Immature natural killer cell (primary cell): ENCODE measurements at places on chromosomes 4 and X.

GRCh38 chr4:149164282-149164681, 651.4 kb downstream of the IQCM start:
- H3K27ac ChIP-seq: no peak overlapping the region
- DNase-seq: no peak
- H3K27me3 ChIP-seq: no peaks in the 10 kb centered on the region
- no peak overlapping the region for H3K4me3 ChIP-seq
- no peaks in the 10 kb centered on the region for H3K36me3 ChIP-seq
- H3K4me1 ChIP-seq: no peaks in the 10 kb centered on the region

DNA sequence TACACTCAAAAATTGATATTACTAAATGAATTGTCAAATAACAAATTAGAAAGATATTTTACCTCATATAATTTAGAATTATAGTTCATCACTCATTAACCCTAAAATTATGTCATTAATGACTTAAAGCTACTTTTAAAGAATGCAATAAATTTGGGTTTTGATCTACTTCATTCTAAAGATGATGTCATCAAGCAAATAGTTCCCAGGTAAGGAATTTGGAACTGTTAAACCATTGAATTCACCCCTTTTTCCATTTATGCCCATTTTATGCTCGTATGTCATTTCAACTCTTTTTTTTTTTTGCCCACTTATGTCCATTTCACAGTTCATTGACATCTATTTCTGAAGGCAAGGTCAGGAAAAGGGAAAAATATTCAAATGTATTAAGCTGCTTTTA, 135.5 kb downstream of the TLL1 start:
- H3K4me3 ChIP-seq: no peak overlapping the region
- DNase-seq: no peak
- no peaks in the 10 kb centered on the region for H3K27me3 ChIP-seq
- H3K27ac ChIP-seq: no peak overlapping the region
- no peaks in the 10 kb centered on the region for H3K4me1 ChIP-seq

GRCh38 chr4:135605076-135605475, 1403.5 kb upstream of the PABPC4L start:
- H3K27ac ChIP-seq: no peak overlapping the region
- H3K4me3 ChIP-seq: no peak overlapping the region
- no peaks in the 10 kb centered on the region for H3K4me1 ChIP-seq
- DNase-seq: no peak

GRCh38 chrX:104195489-104196084, 29.3 kb downstream of the FAM199X start:
- no peaks in the 10 kb centered on the region for H3K4me1 ChIP-seq
- peak; percentile 22 for DNase-seq
- H3K27ac ChIP-seq: no peak overlapping the region
- no peaks in the 10 kb centered on the region for H3K27me3 ChIP-seq

- no peaks in the 10 kb centered on the region for H3K4me1 ChIP-seq
- no peaks in the 10 kb centered on the region for H3K36me3 ChIP-seq
These were observed 402.9 kb downstream of the PCDH18 start for GRCh38 chr4:137129441-137129840.

GRCh38 chr4:152500800-152501434, 35.0 kb downstream of the FBXW7 start:
- no peaks in the 10 kb centered on the region for H3K36me3 ChIP-seq
- peaks cover 18% of the 10 kb centered on the region for H3K4me1 ChIP-seq
- peak; percentile 77 for DNase-seq
- H3K4me3 ChIP-seq: no peak overlapping the region

DNA sequence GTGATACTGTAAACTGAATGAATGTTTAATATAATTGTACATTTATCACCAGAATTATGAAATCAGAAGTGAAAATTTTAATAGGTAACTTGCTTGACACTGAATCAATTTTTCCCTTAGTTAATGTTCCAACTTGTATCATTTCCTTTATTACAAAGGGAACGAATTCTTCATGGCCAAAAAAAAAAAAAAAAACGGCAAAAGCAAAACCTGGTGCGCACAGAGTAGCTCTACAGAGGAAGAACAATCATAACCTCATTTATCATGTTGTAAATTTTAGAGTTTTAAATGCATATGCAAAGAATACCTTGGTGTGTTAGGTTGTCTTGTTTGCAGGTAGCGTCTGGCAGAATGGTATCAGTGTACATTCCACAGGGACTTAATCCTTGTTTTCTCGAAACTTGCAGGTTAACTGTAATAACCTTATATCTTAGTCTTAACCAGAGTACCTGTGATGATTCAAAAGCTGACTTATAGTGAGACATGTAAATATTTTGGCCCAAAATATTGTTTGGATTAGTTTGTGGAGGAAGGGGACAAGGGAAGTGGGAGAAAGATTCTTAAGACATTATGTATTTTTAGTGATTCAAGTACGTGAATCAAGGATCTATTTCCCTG, 70.0 kb downstream of the NPNT start:
- no peaks in the 10 kb centered on the region for H3K27me3 ChIP-seq
- H3K4me1 ChIP-seq: no peaks in the 10 kb centered on the region
- no peak overlapping the region for H3K27ac ChIP-seq
- DNase-seq: no peak
- no peaks in the 10 kb centered on the region for H3K36me3 ChIP-seq

DNA sequence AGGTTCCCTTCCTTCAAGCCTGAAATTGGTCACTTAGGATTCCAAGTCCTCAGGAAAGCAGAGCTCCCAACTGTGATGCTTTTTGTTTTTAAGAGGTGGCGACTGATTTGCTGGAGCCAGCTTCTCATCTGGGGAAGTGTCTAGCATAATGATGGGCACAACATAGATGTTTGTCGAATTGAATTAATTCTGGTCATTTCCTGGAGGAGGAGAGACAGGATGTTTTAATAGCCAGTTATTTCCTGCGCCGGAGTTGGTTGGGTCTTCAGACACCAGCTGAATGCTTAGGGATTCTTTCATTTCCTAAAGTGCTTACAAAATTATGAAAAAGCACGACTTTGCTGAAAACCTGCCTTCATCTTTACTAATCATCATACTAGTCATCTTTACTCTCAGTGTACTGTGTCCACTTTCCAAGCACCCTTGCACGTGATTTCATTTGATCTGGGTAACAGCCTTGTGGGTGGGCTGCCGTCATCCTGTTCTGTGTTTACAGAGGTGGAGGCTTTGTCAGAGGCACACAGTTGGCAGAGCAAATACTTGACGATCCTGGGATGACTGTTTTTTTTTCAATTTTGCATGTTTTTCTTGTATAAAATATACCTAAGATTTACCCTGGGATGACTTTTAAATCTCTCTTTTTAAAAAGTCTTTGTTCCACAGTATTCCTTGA, 49.5 kb downstream of the RGS12 start:
- DNase-seq: peak; percentile 11
- H3K4me1 ChIP-seq: peaks cover 33% of the 10 kb centered on the region
- peaks cover 2% of the 10 kb centered on the region for H3K27me3 ChIP-seq
- H3K4me3 ChIP-seq: no peak overlapping the region
- no peak overlapping the region for H3K27ac ChIP-seq

GRCh38 chr4:72974694-72975487, 94.6 kb downstream of the COX18 start:
- H3K36me3 ChIP-seq: no peaks in the 10 kb centered on the region
- peaks cover 3% of the 10 kb centered on the region for H3K27me3 ChIP-seq
- no peaks in the 10 kb centered on the region for H3K4me1 ChIP-seq
- DNase-seq: no peak
- H3K27ac ChIP-seq: no peak overlapping the region

- H3K4me3 ChIP-seq: no peak overlapping the region
- H3K36me3 ChIP-seq: no peaks in the 10 kb centered on the region
- H3K27ac ChIP-seq: no peak overlapping the region
- DNase-seq: no peak
- no peaks in the 10 kb centered on the region for H3K4me1 ChIP-seq
These were observed 81.9 kb downstream of the REPS2 start for GRCh38 chrX:17028356-17028755.

DNA sequence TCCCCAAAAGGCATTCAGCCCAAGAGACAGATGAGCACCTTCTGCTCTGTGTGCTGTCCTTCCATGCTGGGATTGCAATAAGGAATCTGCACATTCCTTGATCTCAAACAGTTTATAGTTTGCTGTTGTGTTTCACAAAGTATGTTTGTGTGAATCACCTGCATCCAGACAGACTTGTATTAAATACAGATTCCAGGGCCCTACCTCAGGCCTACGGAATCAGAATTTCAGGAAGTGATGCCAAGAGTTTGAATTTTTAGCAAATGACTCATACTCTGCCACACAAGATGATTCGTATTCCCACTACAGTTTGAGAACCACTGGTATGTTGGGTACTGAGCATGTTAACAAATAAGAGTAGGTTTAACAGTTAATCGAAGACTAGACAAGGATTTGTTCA, 7.0 kb downstream of the VAMP7 start:
- H3K4me1 ChIP-seq: peaks cover 9% of the 10 kb centered on the region
- DNase-seq: no peak
- H3K27ac ChIP-seq: no peak overlapping the region
- H3K27me3 ChIP-seq: no peaks in the 10 kb centered on the region

- DNase-seq: peak; percentile 24
- peaks cover 2% of the 10 kb centered on the region for H3K27me3 ChIP-seq
- peaks cover 4% of the 10 kb centered on the region for H3K36me3 ChIP-seq
- H3K4me3 ChIP-seq: peak within 1 kb of the TSS; percentile 90
- peaks cover 12% of the 10 kb centered on the region for H3K4me1 ChIP-seq
- peak within 1 kb of the TSS; percentile 56 for H3K27ac ChIP-seq
These were observed at the start of gene SMAD1 for GRCh38 chr4:145481164-145481941. SMAD1 (plus strand) TSS chr4:145481853; CDS start chr4:145514614, 32,761 bp downstream.

GRCh38 chr4:187632260-187632995, 363.1 kb upstream of the ZFP42 start:
- no peaks in the 10 kb centered on the region for H3K36me3 ChIP-seq
- no peaks in the 10 kb centered on the region for H3K4me1 ChIP-seq
- DNase-seq: no peak
- no peak overlapping the region for H3K27ac ChIP-seq
- no peak overlapping the region for H3K4me3 ChIP-seq

DNA sequence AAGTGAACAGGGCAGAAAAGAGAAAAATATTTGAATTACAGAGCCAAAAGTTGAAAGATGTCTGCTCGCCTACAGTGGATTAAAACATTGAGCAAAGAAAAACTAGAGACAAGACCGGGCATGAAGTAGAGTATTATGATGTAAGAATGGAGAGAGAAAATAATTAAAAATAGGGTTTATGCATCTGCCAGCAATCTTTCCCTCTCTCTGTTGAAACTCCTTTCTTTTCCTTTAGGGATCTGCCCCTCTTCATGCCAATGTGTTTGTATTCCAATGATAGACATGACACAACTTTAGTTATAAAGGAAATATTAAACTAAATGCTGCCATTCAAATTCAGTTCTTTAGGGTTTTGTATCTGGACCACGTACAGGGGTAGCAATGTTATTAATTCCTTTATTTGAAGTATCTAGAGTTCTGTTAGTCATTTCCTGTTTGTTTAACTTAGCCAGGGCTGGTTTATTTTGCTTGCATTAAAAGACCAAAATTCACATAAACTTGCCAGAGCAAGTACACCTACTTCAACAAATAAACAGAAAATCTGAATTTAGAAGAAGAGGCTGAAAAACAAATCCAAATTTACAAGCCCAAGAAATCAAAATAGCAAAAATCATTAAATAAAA, 202.6 kb downstream of the SPOCK3 start:
- no peak overlapping the region for H3K4me3 ChIP-seq
- no peak overlapping the region for H3K27ac ChIP-seq
- no peaks in the 10 kb centered on the region for H3K36me3 ChIP-seq
- H3K4me1 ChIP-seq: no peaks in the 10 kb centered on the region
- no peak for DNase-seq
- no peaks in the 10 kb centered on the region for H3K27me3 ChIP-seq

GRCh38 chrX:85215946-85216345, 27.6 kb downstream of the SATL1 start:
- no peak overlapping the region for H3K27ac ChIP-seq
- DNase-seq: no peak
- H3K4me1 ChIP-seq: no peaks in the 10 kb centered on the region
- H3K36me3 ChIP-seq: no peaks in the 10 kb centered on the region
- H3K4me3 ChIP-seq: no peak overlapping the region
